ENCODE measurements at places on chromosomes 13 and 19.

DNA sequence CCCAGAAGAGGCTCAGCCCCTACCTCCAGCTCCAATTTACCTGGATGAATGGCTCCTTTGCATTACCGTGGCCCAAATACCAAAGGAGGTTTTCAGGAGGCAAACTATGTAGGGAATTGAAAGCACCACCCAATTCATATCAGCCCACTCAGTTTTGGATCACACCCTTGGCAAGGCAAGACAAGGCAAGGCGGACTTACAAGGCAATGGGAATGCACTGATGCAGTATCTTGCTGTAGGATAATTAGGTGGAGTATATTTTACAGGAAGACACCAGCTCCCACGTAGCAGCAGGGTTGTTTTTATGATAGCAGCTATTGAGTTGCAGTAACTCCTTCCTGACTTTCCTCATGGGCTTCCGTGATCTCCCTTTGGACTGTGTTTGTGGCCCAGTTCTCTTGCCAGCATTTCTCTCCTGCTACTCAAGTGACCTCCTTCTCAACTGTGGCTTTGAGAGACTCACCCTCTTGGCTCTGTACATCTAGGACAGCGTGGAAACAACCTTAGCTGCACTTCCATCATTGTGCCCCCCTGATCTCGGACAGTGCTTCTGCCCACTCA, 935.9 kb downstream of the EFNB2 start:
- no peak for DNase-seq

GRCh38 chr13:44337581-44337980, 36.0 kb upstream of the SERP2 start:
- no peak for DNase-seq

GRCh38 chr19:4431808-4432674, 25.6 kb downstream of the UBXN6 start:
- DNase-seq = no peak

DNA sequence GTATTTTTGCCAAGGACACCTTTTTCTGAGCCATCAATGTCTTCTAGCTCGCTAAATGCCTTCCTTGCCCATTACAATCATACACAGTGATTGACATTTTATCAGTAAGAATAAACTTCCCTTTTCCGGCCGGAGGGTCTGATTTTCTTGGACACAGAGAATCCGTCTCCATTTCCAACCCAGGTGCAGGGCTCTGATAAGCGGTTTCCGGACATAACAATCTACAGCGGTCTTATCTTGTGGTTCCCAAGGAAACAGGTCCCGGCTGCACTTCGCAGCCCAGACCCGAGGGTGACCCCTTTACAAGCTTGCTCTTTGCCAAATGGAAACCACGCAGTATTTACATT, 5.1 kb upstream of the ZNF77 start:
- DNase-seq = no peak

DNA sequence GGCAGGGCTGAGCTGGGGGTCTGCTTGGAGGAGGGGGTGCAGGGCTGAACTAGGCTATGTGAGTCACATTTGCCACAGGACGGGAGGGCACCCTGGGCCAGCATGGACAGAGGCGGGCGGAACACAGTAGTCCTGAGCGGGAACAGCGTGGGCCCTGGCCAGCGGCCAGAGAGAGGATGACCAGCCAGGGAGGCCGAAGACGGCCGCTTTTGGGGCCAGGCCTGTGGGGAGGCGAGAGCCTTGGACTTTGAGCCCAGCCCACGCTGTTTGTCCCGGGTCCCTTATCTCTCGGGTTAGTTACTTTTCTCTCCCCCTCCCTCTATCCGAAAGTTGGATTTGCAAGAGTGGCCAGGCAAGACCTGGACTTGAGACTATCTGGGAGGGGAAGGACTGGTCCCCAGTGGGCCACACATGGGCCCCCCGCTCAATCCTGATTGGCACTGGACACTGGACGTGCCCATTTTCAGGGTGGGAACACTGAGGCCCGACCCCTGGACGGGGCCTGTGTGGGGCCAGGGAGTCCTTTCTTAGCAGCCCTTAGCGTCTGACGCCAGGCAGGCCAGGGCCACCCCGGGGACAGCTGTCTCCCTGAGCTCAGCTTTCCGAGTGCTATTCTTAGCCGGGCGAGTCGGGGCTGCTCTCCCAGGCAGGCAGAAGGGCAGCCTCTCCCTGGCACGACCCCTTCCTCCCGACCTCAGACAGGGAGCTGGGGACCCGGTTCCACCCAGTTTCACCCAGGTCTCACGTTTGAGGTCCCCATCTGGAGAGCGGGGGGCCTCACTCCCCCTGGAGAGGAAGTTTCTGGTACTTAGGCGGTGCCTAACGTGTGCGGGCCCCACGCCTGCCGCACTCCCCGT, 833 bp downstream of the GAMT start:
- DNase-seq = no peak

GRCh38 chr13:20001366-20002190, 43.1 kb downstream of the ZMYM2 start:
- no peak for DNase-seq

GRCh38 chr19:19459073-19459472, 53.6 kb downstream of the GATAD2A start:
- DNase-seq = no peak

DNA sequence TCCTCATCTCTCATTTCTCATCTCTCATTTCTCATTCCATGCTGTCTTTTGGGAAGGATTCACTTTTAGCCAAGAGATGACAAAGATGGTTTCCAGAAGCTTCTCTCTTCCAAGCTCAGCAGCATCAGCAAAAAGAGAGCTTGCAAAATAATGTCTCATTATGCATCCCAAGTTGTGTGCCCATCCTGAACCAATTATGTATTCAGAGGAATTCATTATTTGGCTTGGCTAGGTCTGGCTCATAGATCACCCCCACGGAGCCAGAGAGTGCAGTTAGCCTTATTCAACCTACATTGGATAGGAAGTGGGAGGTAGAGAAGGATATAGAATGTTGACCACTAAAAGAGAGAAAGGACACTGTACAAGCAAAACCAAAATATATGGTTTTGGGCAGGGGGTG, 5.4 kb upstream of the OLFM2 start:
- no peak for DNase-seq

- no peak for DNase-seq
Observed at GRCh38 chr13:112444416-112445399, 68.6 kb downstream of the SPACA7 start.

DNA sequence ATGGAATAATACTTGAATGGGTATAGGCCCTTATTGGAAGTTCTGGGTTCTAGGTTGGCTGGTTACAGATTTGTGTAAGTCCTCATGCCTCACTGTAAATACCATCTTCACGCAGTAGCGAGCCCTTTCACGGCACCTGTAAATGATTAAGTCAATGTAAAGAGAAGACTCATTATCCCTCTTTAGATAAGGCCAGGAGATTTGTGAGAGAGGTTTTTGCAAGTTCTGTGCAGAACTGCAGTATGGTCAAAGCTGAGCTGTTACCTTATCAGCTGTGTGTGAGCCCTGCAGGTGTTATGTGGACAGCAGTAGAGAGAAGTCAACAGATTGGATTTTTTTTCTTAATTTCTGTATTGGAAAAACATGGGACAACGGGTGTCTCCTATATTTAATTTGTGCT, 141.6 kb downstream of the SHISA2 start:
- no peak for DNase-seq

- peak; percentile 36 for DNase-seq
Observed at GRCh38 chr13:34941835-34942731, at the start of gene NBEA. TSS of gene NBEA (plus strand) at chr13:34942270. CDS start at chr13:34942821, 551 bp downstream.

GRCh38 chr13:111289251-111289650, 31.2 kb upstream of the TEX29 start:
- no peak for DNase-seq

DNA sequence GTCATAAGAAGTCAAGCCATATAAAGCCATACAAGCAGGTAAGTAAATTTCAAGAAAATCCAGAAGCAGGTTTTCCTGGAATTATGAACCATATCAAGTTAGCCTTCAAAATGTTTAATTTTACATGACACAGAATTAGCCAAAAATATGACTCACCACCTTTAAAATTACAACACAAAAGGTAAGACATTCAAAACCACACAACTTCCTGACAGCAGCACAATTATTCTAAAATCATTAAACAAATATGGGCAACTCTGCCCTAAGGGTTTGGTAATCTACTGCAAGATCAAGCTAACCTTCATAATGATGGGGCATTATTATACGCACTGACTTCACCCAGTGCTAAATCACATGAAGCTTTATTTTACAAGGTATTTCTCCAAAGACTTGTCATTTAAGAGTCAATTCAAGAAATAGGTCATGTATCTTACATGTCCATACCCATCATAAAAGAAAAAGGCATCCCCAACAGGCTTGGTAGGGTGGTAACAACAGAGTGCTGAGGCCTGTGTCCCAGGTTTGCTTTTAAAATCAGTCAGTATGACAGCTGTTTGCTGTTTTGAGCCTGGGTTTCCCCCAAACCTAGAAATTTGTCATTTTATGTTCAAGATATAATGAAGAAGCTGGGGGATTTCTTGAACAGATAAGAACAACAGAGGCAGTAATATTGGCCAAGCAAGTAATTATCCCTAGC, 15.2 kb downstream of the RCBTB1 start:
- DNase-seq = no peak

DNA sequence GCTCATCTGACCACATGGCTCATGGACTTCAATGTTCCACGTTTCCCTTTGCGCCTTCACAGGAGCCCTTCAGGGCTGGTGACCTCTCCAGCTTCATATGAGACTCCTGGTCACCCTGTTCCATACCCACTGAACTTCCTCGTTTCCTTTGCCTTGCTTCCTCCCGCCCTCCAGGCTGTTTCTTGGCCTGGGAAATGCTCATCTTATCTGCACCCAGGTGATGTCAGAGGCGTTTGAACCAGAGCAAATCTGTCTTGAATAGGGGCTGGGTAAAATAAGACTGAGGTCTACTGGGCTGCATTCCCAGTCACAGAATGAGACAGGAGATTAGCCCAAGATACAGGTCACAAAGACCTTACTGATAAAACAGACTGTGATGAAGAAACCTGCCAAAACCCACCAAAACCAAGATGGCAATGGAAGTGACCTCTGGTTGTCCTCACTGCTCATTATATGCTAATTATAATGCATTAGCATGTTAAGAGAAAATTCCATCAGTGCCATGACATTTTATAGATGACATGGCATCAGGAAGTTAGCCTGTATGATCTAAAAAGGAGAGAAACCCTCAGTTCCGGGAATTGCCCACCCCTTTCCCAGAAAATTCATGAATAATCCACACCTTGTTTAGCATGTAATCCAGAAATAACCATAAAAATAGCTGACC, 102.7 kb downstream of the DCLK1 start:
- DNase-seq = no peak

GRCh38 chr19:33231511-33231910, 5.9 kb upstream of the SLC7A10 start:
- DNase-seq = no peak

All from stimulated activated effector memory CD8-positive, alpha-beta T cell treated with anti-CD3 and anti-CD28 coated beads, Interleukin-12 subunit alpha, Interleukin-12 subunit beta, amount 100 ng/mL, for 72 hours (primary cell).